SHP77 treated with DMSO at 0.1 percent for 48 hours (cell line): ENCODE measurements at places on chromosomes 6 and 20.
A peak's percentile ranks its signal among the peaks of the same experiment; 100 is the strongest.

DNA sequence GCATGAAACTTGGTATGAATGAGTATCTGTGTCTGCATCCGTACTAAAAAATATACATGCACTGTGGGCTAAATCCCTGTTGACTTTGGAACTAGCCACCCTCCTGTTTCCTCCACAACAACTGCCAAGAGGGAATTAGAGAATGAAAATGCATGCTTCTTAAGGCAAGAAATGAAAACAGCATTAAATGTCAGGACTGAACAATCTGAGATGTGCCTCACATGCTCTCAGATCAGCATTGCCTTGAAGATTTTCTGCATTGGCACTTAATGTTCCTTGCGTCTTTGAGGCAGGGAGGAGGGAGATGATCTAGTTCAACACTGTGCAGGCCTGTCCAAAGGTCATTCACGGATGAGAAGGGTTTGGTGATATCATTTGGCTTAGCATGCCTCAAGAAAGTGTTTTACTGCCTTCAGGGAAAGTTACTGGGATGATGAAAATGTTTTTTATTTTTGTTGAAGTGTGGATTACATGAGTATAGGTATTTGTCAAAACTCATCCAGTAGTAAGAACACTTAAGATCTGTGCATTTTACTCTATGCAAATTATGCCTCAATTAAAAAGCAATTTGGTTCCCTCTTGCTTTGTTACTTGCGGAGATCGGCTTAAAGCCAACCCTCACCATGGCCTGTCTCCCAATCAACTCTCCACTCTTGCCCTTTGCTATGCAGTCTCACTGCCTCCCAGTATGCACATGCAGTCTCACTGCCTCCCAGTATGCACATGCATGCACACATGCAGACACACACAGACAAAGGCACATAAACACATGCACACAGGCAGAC is 47.5 kb upstream of the RIN2 start:
- DNase-seq = no peak

DNA sequence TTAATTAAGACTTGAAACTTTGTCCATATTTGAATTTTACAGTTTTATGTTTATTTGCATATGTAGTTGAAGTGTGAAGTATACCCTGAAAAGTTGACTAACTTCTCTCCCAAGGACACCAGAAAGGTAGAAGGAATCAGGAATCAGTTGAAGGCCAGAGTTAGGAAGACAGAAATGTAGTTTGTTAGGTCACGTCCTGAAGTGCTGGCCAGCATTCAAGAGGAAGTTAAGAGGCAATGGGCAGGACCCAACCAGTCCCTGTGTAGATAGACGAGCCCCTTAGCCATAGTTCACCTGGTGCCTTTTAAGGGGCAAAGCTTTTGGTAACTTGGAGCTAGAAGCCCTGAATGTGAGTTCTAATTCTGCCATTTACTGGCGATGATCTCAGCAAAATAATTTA is 250.4 kb upstream of the KCNQ5 start:
- DNase-seq = no peak

DNA sequence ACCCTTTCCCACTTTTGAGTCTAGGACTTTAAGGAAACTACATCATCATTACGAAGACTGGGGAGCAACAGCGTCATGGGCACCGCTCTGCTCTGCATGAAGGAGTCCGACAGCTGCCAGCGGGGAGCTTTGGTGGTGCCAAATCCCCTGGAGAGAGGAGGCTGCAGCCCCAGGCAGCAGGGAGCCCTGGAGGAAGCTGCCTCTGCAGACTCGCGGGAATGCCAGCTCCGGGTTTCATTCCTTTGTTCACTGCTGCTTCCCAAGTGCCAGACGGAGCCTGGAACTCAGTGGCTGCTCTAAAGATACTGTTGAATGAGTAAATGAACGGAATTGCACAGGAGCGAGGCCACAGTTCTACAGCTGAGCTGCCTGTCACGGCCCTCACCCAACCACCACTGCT is 196.5 kb upstream of the THBS2 start:
- DNase-seq = no peak

DNA sequence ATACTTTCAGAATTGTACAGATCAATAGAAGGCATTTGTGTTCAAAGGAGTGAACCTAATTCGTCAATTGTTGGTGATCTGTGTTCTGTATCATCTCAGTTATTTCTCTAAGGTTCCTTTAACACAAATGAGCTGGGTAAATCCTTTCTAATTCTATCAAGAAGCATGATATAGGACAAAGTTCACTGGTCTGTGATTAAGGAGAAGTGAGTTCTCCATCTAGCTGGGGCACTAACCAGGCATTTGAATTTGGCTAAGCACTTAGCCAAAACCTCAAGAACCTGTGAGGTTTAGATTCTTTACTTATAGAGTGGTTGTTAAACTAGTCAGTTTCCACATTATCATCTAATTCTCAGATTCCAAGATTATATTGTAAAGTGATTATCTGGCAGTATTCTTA is 50.3 kb downstream of the DOP1A start:
- DNase-seq = no peak

GRCh38 chr6:15359335-15359862 is 113.5 kb downstream of the JARID2 start:
- no peak for DNase-seq

- no peak for DNase-seq
Measured at GRCh38 chr6:113381959-113382358, 475.2 kb upstream of the MARCKS start.

- no peak for DNase-seq
Measured at GRCh38 chr20:38196076-38196475, 31.0 kb upstream of the TGM2 start.

GRCh38 chr6:77245026-77245425 is 218.3 kb downstream of the HTR1B start:
- DNase-seq = no peak

DNA sequence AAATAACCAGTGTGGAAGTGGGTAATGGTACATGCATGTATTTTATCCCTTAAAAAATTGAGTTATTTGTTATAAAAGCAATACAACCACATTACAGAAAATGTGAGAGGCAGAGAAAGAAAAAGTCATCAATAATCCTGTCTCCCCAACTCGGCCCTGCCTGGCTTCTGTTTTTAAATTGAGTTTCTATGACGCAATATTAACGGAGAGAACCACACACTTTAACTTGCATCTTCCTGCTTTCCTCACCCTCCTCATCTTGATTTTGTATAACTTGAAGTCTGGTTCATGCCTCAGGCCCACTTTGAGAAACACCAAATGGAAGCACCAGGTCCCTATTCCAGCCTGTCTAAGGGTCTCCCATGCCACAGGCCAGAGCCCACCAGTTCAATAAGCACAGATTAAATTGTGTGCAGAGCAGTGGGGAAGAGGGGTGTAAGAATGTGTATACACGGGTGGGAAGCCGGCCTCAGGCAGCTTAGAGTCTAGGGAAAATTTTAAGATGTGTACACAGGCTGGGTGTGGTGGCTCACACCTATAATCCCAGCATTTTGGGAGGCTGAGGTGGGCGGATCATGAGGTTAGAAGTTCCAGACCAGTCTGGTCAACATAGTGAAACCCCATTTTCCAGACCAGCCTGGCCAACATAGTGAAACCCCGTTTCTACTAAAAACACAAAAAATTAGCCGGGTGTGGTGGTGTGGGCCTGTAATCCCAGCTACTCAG is 15.9 kb downstream of the KCNK5 start:
- no peak for DNase-seq

DNA sequence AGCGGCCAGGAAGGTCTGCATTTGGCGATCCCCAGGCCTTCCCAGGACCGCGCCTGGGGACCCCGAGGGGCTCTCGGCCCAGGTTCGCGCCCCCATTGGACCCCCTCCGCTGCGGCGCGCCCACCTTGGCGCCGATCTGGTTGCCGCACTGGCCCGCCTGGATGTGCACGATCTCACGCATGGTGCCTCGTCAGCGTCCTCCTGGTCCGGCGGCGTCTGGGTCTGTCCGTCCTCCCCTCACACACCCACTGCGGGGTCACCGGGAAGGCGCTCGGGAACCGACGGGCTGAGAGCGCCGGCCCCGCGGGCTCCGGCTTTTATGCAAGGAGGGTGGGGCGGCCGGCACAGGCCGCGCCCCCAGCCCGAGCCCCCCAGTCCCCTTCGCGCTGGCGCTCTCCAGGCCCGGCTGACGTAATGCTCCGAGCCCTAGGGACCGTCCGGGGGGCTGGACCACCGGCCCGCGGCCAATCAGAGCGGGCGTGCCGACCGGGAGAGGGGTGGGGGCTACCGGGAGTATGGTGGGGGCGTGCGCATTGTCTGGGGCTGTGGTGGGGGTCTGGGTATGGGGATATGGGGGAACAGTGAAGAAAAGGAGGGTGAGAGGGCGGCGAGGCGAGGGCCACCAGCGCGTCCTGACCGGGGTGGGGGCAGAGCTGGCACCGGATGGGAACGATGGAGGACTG is at the start of gene TUBB2B:
Gene TUBB2B, minus strand, starts transcription at position 291 of the 683 bp plus-strand sequence. Its CDS starts 110 bp downstream, at position 181.
- peak; percentile 74 for DNase-seq

GRCh38 chr6:1393641-1394283 is 4.4 kb downstream of the FOXF2 start:
- no peak for DNase-seq

- no peak for DNase-seq
Measured at GRCh38 chr20:14724468-14724867, 387.1 kb upstream of the FLRT3 start.

DNA sequence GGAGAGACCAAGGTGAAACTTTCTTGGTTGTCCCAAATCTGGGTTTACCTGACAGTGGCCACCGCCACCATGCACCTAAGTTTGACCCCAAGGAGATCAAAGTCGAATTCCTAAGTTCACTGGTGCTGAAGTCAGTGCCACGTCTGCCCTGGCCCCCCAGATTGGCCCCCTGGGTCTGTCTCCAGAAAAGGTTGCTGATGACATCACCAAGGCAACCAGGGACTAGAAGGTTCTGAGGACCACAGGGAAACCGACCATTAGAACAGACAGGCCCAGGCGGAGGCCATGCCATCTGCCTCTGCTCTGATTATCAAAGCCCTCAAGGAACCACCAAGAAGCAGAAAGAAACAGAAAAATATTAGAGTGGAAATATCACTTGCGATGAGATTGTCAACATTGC is 91.2 kb downstream of the DLL1 start:
- no peak for DNase-seq

- no peak for DNase-seq
Measured at GRCh38 chr6:115319823-115320222, 740.9 kb downstream of the FRK start.

DNA sequence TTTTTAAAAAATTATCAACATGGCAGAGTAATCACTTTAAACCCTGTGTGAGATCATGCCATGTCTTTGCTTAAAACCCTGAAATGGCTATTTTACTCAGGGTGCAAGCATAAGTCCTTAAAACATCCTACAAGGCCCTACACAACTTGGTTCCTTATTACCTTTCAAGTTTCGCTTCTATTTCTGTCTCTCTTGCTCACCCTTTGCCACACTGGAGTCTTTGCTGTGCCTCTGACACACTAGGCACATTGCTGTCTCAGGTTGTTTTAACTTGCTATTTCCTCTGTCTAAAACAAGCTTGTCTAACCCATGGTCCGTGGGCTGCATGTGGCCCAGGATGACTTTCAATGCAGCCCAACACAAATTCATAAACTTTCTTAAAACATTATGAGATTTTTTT is 55.6 kb downstream of the KIAA0408 start:
- no peak for DNase-seq

GRCh38 chr6:3278691-3279090 is 19.9 kb downstream of the PSMG4 start:
- DNase-seq = no peak

DNA sequence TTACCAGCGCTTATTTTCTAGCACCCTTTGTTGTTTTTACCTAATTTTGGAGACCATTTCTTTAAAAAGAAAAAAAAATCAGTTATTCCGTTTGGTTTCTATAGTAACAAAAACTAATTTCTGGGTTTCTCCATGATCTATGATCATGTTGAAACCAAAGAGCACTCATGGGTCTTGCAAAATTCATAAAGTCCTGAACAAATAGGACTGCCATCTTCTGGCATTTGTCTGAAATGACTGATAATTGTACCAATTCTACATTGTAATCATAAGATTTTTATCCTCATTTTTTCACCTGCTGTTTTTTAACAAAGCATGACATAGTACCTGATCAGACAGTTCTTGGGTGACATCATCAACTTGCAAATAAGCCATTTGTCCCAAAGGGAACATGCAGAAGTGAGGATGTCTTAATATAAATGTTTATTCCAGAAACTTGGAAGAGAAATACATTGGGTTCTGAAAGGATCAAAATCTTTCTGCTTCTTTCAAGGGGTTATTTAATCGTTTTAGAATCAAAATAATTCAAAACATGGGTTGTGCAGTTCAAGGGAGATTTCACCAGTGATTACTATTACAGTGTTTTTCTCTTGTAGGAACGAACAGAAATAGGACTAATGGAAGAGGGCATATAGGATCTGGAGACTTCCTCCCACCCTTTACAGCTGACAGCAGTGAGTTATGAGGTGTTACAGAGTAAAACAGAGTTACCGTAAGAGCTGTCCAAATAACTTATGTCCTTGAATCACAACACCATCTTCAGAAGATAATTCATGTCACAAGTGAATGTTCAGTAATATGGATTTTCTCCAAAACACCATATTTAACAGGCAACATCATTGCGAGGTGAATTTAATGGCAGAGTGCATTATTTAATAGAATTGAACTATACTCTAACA is 87.1 kb upstream of the GJE1 start:
- DNase-seq = no peak

GRCh38 chr6:43913375-43914271 is 143.6 kb downstream of the VEGFA start:
- no peak for DNase-seq
